ENCODE measurements at places on chromosomes 6 and 20.

GRCh38 chr20:57656821-57657534 is 36.8 kb upstream of the ZBP1 start:
- DNase-seq = no peak

DNA sequence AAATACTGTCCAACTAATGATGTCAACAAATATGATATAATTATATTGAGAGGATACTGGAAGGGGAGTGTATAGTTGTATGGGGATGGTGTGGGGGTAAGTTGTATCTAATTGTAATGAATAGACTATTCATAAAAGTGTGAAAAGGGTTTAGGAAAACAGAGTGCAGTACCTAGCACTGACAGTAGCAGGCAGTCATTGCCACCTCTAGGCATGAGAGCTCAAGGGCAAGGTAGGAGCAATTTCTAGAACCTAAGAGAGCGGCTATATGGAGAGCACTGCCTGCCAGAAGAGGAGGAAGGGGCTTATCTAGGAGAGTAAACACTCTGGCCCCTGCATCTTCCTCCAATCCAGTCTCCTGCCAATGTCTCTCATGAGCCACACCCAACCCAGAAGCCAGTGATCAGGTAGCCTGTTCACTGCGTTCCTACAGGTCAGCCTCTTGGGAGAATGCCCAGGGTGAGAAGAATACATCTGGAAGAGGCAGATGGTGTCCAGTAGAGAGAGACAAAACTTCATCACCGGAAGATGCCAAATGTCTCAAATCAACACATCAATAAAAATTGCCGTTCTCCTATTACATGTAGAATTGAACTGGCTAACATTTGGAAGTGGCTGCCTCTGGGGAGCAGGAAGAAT is 200.0 kb downstream of the LY86 start:
- DNase-seq = no peak

DNA sequence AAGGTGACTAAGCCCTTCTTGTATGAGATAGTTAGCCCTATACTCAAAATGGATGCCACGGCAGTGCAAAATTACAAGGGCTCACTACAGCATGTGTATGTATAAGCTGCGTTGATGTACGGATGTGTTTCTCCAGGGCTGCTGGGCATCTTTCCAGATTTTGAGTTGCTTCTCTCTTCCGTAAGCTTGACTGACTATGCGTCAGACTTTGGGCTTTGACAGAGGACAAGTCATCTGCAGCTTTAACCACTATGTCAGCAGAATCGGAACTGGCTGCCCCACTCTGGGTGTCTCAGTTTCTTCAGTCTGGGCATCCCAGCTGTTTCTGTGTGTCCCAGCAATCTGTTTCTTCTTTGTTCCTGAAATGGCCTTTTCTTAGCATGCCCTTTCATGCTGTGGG is 241.6 kb downstream of the BTBD3 start:
- DNase-seq = no peak

- DNase-seq = no peak
Observed at GRCh38 chr6:144211160-144211559, 60.8 kb downstream of the STX11 start.

DNA sequence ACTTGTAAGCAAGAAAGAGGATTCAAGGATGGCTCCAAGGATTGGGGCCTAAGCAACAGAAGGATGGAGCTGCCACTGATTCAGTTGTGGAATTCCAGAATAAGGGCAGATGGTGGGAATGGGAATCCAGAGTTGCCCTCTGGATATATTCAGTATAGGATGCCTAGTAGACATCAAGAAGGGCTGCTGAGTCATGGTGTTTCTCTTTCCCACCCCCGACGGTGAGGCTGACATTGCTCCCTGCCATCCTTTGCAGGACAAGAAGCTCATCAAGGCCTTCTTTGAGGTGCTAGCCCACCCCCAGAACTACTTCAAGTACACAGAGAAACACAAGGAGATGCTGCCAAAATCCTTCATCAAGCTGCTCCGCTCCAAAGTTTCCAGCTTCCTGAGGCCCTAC is 11.2 kb upstream of the ZNF76 start:
- DNase-seq = no peak

GRCh38 chr20:54710341-54710740 is 234.9 kb downstream of the DOK5 start:
- no peak for DNase-seq

DNA sequence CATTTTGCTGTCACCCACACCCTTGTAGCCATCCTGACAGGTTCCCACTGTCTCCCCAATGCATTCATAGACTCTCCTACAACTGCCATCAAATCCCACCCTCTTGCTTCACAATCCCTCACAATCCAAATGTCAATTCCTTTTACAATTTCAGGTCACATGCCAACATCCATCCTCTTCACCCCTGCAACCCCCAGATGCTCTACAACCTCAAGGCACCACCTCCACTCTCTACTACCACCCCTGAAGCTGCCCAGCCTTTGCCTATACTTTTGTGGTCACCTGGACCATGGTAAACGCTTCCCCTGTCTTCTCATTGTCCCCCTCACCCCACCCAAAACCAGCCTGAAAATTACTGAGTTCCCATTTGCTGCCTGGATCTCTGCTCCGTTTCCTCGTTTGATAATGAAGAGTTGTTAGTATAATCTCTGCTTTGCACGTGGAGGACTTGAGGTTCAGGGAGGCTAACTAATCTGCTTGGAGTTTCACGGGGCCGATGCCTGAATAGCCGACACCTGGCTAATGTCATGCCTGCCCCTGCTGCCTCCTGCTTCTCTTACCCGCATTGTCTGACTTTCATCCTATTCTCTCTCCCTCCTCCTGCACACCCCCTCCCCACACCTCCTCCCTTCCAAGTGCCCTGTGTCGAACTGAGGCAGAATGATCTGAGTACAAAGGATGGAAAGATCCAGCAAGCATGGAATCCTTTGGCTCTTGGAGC is 82.4 kb upstream of the TOX2 start:
- no peak for DNase-seq

DNA sequence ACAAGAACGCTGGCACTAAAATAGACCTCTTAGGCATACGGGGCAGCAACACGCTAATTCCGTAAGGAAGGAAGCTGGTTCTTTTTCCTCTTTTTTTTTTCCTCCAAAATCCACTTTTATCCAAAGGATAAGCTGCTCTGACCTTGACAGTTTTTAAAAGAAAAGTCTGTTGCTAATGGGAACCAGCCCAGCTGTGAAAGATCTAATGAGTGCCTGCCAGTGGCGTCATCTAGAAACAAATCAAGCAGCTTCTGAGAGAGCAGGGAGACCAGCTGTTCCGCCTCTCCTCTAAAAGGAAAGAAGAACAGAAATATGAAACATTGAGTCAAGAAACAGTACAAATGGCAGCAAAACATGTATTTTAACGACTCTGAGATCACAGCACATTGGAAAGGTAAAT is 78.6 kb downstream of the FAXC start:
- DNase-seq = no peak

Measured in astrocyte of the cerebellum (primary cell).